ENCODE measurements at places on chromosomes 13 and 19. TPM values are rescaled to one million over a fixed set of nuclear protein-coding genes. Genes with fewer than 3 reads are reported as not detected.

- no peak overlapping the region for H3K4me3 ChIP-seq
- no peak overlapping the region for H3K27ac ChIP-seq
- DNase-seq, result no peak
- H3K36me3 ChIP-seq, result no peaks in the 10 kb centered on the region
- H3K27me3 ChIP-seq, result no peaks in the 10 kb centered on the region
Measured at GRCh38 chr13:27379126-27379525, 45.3 kb upstream of the GTF3A start.

GRCh38 chr19:9785367-9786331 lies 17.1 kb upstream of the ZNF846 start:
- no peaks in the 10 kb centered on the region for H3K36me3 ChIP-seq
- peaks cover 26% of the 10 kb centered on the region for H3K4me1 ChIP-seq
- peak overlapping the region; percentile 98 for H3K27ac ChIP-seq
- peak; percentile 99 for DNase-seq
- H3K4me3 ChIP-seq, result peak overlapping the region; percentile 88
- no peaks in the 10 kb centered on the region for H3K27me3 ChIP-seq

The ZNF814 gene
- total RNA-seq, result 5.8 TPM

DNA sequence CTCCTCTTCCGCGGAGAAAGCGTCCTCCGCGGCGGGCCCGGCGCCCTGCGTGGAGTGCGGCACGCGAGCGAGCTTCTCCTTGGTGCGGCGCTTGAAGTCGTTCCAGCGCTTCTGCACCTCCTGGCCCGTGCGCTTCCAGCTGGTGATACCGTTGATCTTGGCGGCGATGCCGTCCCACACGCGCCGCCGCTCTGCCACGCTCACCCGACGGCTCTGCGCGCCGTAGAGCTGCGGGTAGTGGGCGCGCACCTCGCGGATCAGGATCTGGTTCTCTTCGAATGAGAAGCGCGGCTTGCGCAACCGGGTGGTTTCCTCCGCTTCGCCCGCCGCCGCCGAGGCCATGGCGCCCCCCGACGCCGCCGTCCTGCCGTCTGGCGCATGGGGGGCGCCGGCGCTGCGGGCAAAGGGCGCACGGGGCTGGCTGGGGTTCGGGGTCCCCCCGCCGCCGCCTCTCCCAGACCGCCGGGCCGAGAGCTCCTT lies 941 bp downstream of the MYPOP start:
- no peak for DNase-seq
- peak overlapping the region; percentile 79 for H3K27ac ChIP-seq
- H3K4me1 ChIP-seq, result peaks cover 18% of the 10 kb centered on the region
- H3K36me3 ChIP-seq, result peaks cover 18% of the 10 kb centered on the region

- peaks cover 43% of the 10 kb centered on the region for H3K36me3 ChIP-seq
- no peaks in the 10 kb centered on the region for H3K27me3 ChIP-seq
- no peak overlapping the region for H3K27ac ChIP-seq
- H3K4me1 ChIP-seq, result no peaks in the 10 kb centered on the region
Measured at GRCh38 chr19:41978470-41978869, 15.6 kb downstream of the ATP1A3 start.

DNA sequence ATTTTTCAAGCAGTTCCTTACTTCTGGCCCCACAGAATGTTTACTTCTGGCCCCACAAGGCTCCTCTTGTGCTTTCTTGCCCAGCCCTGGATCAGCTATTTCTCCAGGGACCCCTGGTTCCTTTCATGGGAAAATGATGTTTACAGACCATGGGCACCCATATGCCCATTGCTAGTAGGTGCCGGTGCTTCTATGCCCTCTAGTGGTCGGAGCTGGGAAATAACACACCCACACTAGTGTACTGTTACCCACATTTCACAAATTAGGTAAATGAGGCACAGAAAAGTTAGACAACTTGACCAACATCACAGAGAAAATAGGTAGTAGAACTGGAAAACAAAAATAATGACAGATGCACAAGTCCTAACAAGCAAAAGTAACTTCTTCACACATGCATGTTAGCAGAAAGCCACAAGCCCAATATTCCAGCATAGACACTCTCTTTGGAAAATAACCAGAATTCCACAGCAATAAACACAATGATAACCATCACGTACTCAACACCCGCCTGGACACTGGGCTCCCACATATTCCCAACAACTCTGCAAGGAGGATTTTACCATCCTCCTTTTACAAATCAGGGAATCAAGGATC lies 1.3 kb upstream of the CEACAM6 start:
- H3K36me3 ChIP-seq, result no peaks in the 10 kb centered on the region
- H3K4me1 ChIP-seq, result no peaks in the 10 kb centered on the region

The SCEL gene
- total RNA-seq, result 0.13 TPM

GRCh38 chr13:44932171-44932849 lies 57.0 kb downstream of the NUFIP1 start:
- DNase-seq, result no peak
- H3K4me1 ChIP-seq, result peaks cover 22% of the 10 kb centered on the region
- H3K36me3 ChIP-seq, result no peaks in the 10 kb centered on the region
- H3K27me3 ChIP-seq, result no peaks in the 10 kb centered on the region
- H3K27ac ChIP-seq, result peak overlapping the region; percentile 55

The FXYD3 gene
- total RNA-seq, result 0.83 TPM

- no peaks in the 10 kb centered on the region for H3K4me1 ChIP-seq
- no peak for DNase-seq
- H3K4me3 ChIP-seq, result no peak overlapping the region
- H3K36me3 ChIP-seq, result no peaks in the 10 kb centered on the region
Measured at GRCh38 chr13:108182652-108183051, 32.7 kb downstream of the LIG4 start.

- no peak for DNase-seq
- H3K36me3 ChIP-seq, result no peaks in the 10 kb centered on the region
- no peak overlapping the region for H3K27ac ChIP-seq
- peak overlapping the region; percentile 32 for H3K4me3 ChIP-seq
Measured at GRCh38 chr19:21483589-21484170, 21.7 kb upstream of the ZNF429 start.
